ENCODE measurements at places on chromosomes 2 and 18.

- DNase-seq, result no peak
These were observed 8.0 kb downstream of the RNF125 start for GRCh38 chr18:32026491-32027086.

- no peak for DNase-seq
These were observed 216.5 kb upstream of the FN1 start for GRCh38 chr2:215652388-215652787.

- no peak for DNase-seq
These were observed 109.7 kb downstream of the CD8B2 start for GRCh38 chr2:106596844-106597243.

GRCh38 chr2:144524118-144525009, 4.4 kb upstream of the ZEB2 start:
- DNase-seq, result no peak

GRCh38 chr2:188979187-188980114, 5.3 kb downstream of the COL3A1 start:
- no peak for DNase-seq

All from T follicular helper cell (primary cell).